ENCODE measurements at places on chromosomes 7 and 10. TPM values are rescaled to one million over a fixed set of nuclear protein-coding genes. Genes with fewer than 3 reads are reported as not detected.
A peak's percentile ranks its signal among the peaks of the same experiment; 100 is the strongest.

DNA sequence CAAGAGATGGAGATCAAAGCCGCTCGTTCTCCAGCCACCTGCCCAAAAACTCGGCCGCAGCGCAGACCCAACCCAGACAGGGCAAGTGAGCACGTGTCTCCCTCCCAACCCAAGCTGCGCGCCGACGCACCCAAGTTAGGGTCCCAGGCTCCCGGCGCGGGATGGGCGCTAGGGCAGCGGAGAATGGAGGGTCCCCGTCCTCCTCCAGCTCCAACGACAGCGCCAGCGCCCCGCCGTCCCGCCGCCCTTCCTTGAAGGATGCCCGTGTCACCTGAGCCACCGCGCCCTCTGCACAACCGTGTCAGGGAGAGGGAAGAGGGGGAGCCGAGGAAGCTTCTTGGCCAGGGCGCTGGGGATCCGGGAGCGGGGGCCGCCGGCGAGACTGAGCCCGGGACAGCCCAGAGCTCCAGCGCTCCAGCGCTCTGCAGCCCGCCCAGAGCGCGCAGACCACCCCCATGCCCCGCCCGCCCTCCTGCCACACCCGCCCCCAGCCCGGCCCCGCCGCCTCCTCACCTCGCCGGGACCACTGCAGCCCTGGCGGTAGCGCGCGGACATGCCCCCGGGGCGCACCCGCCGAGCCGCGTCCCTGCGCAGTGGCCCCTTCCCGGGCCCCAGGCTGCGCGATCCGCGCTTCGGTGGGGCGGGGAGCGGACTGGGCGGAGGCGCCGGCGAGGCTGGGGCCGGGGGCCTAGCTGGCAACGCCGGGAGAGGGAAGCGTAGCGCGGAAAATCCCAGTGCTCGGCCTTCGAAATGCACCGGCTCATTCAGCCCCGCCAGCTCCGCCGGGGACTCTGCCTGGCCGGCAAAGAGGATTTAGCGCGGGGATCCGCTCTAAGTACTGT lies at the start of gene SLC16A12:
Gene SLC16A12, minus strand, starts transcription at position 424 of the 842 bp plus-strand sequence. CDS start 73,016 bp downstream, outside the sequence.
- H3K36me3 ChIP-seq: no peaks in the 10 kb centered on the region
- no peak for DNase-seq
- H3K27ac ChIP-seq: no peak within 1 kb of the TSS
- peaks cover 17% of the 10 kb centered on the region for H3K4me1 ChIP-seq

- no peak for DNase-seq
- H3K4me3 ChIP-seq: no peak overlapping the region
- no peaks in the 10 kb centered on the region for H3K4me1 ChIP-seq
- H3K27me3 ChIP-seq: no peaks in the 10 kb centered on the region
Observed at GRCh38 chr7:9036080-9036479, 602.7 kb downstream of the NXPH1 start.

GRCh38 chr10:34732926-34733325 lies 82.2 kb downstream of the PARD3 start:
- H3K36me3 ChIP-seq: no peaks in the 10 kb centered on the region
- no peaks in the 10 kb centered on the region for H3K27me3 ChIP-seq
- peak; percentile 34 for DNase-seq
- no peak overlapping the region for H3K4me3 ChIP-seq

GRCh38 chr10:76086761-76087639 lies 655.6 kb downstream of the LRMDA start:
- no peaks in the 10 kb centered on the region for H3K4me1 ChIP-seq
- no peaks in the 10 kb centered on the region for H3K27me3 ChIP-seq
- H3K4me3 ChIP-seq: no peak overlapping the region
- H3K27ac ChIP-seq: no peak overlapping the region

DNA sequence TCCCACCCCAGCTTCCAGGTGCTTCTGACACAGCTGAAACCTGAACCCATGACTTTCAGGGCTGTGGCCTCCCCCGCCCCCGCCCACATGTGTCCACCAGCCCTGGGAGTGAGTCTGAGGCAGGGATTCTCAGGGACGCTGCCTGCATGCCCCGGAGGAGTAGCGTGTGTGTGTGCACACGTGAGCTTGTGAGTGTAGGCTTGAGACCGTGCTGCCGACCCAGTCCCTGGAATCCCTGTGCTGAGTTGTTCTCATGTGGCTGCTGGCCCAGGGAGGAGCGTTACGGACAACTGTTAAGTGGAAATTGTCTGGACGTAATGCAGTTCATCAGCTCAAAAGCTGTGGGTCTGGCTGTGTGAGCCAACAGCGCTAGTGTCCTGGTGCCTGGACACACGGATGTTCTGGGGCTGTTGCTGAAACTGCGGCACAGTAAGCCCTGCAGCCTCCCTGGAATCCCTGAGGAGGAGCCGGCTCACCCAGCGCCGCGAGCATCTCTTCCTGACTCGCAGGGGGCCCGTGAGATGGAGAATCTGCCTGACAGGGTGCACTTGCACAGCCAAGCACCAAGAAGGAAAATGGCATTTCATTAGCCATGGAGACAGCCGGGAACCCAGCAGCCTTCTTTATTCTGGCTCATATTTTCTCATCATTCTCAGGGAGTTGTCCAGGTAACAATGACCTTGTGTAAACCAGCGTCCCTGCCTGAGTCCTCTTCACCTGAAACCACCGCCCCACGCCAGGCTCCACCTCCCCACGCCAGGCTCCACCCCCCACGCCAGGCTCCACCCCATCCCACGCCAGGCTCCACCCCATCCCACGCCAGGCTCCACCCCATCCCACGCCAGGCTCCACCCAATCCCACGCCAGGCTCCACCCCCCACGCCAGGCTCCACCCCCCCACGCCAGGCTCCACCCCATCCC lies 603.9 kb downstream of the PTPRN2 start:
- H3K4me3 ChIP-seq: no peak overlapping the region
- DNase-seq: no peak
- H3K36me3 ChIP-seq: no peaks in the 10 kb centered on the region
- no peak overlapping the region for H3K27ac ChIP-seq
- no peaks in the 10 kb centered on the region for H3K27me3 ChIP-seq

GRCh38 chr7:43593010-43593409 lies 10.1 kb downstream of the STK17A start:
- H3K4me1 ChIP-seq: peaks cover 17% of the 10 kb centered on the region
- no peak overlapping the region for H3K27ac ChIP-seq
- DNase-seq: no peak
- peaks cover 27% of the 10 kb centered on the region for H3K36me3 ChIP-seq
- no peaks in the 10 kb centered on the region for H3K27me3 ChIP-seq

MYOZ1 gene
- not detected for total RNA-seq

CREB5 gene
- 1.00 TPM for total RNA-seq

SPDYE6 gene
- not detected for total RNA-seq
